ENCODE measurements at places on chromosomes 7 and 10.

- DNase-seq: peak; percentile 43
Measured at GRCh38 chr7:151657173-151657572, 137.5 kb upstream of the RHEB start.

DNA sequence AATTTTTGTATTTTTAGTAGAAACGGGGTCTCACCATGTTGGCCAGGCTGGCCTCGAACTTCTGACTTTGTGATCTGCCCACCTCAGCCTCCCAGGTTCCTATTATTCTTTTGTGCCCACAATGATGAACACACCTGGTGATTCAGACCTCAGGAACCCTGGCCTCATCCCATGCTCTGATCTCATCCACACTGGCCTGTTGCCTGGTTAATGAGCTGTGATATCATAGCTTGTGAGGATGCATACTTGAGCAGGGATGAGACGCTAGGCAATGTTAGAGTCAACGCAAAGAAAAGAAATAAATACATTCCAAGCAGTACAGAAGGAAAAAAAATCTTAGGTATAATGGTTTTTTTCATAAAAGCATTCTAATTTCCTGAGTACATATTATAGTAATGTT is 82.4 kb upstream of the RNF32 start:
- DNase-seq: peak; percentile 67

DNA sequence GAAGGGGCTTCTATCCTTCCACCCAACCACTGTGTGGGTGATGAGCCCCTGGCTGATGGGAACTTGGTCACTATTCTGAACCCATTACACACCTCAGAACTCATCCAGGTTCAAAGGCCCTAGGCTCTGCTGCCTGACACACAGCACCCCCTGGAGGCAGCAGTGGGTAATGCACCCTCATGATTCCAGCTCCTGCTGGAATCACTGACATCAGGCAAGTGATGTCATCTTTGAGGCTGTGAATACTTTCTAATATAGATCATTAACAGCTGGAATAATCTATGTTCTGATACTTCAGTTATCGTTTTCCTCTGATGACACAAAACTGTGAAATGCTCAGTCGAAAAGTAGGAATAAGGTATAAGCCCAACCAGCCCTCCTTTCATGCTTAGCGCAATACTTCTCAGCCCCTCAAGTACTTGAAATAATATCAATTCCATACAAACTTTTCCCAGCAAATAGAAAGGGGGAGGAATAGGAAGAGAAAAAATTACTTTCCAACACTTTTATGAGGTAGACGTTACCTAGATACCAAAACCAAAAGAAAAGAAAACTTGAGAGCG is 7.5 kb upstream of the RBP3 start:
- peak; percentile 67 for DNase-seq

DNA sequence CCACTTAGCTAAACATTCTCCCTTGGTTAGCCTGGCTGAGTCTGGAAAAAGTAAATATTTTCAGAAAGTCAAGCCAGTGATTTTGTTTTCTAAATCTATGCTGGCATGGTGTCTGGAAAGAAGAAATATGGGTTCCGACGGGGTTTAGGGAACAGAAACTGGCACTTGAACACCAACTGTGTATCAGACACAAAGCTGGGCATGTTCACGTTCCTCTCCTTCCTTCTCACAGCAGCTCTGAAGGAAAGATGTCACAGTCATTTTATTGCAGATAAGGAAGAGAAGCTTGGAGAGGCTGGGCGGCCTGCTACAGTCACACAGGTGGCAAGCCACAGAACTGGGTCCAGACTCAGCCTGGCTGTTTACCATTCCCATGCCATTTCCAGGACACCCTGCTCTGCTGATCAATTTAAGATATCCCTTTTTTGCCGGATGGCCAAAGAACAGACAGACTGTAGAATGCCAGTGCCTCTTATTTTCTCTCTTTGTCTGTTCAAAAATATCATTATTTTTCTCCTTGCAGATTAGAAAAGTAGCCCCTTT is 118.8 kb downstream of the HERPUD2 start:
- DNase-seq: no peak

- DNase-seq: no peak
Measured at GRCh38 chr7:115032715-115033703, 111.1 kb downstream of the MDFIC start.

DNA sequence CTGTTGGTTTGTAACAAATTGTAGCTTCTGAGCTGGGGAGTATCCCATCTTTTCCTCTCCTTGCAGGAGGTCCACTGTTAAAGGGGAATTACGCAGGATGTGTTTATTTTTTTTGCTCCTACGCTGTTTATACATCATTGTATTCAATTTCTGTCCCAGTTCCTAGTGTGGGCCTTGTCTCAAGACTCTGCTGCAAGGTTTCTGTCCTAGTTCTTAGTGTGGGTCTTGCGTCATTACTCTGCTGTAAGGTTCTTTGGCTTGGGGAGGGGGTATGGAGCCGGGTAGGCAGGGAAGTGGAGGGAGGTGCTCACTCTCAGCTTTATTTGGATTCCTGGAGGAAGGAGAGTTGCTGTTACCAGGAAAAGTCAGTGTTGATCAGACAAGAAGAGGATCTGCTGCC is 64.0 kb upstream of the TRIM8 start:
- DNase-seq: no peak

DNA sequence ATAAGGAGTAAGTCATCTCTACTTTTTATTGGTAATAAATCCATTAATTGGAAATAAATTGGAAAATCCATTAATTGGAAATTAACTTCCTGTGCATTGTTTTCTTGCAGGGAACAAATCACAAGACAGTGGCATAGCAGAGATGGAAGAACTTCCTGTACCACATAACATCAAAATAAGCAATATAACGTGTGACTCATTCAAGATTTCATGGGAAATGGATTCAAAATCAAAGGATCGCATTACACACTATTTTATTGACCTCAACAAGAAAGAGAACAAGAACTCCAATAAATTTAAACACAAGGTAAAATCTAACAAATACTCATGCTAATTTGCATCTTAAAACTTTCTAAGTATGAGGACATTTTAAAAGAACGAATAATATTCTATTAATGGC is 57.8 kb downstream of the PHYHIPL start:
- peak; percentile 60 for DNase-seq

Data from PC-3 (cell line).